ENCODE measurements at places on chromosomes 5 and 9. TPM values are rescaled to one million over a fixed set of nuclear protein-coding genes. Genes with fewer than 3 reads are reported as not detected.
A peak's percentile ranks its signal among the peaks of the same experiment; 100 is the strongest.

- peaks cover 17% of the 10 kb centered on the region for H3K4me1 ChIP-seq
- no peak for DNase-seq
- H3K4me3 ChIP-seq, result peak overlapping the region; percentile 98
Measured at GRCh38 chr9:69036799-69037198, 1.2 kb downstream of the FXN start.

The PCDHA9 gene
- not detected for total RNA-seq

DNA sequence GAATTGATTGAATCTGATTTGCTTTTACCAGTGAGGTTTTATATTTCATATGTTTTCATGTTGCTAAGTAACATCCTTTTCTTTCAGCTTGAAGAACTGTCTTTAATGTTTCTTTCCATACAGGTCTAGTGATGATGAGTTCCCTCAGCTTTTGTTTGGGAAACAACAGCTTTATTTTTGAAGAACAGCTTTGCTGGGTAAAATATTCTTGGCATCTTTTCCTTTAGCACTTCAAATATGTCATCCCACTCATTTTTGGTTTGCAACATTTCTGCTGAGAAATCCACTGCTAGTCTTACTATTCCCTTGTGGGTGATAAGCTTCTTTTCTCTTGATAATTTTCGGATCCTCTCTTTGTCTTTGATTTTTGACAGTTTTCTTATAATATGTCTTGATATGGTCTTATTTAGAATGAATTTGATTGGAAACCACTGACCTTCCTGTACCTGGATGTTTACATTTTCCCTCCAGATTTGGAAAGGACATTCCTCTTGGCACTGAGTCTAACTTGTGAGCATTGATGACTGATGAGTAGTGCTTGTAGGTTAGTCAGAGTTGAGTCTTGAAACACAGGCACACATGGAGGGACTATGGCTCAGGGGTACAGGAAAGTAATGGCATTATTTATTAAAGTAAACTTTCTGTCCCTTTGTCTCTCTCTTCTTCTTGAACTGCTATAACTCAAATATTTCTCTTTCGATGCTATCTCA, 220.3 kb downstream of the SPATA31D1 start:
- H3K27me3 ChIP-seq, result no peaks in the 10 kb centered on the region
- no peak for DNase-seq
- peaks cover 2% of the 10 kb centered on the region for H3K36me3 ChIP-seq
- no peaks in the 10 kb centered on the region for H3K4me1 ChIP-seq
- no peak overlapping the region for H3K27ac ChIP-seq

DNA sequence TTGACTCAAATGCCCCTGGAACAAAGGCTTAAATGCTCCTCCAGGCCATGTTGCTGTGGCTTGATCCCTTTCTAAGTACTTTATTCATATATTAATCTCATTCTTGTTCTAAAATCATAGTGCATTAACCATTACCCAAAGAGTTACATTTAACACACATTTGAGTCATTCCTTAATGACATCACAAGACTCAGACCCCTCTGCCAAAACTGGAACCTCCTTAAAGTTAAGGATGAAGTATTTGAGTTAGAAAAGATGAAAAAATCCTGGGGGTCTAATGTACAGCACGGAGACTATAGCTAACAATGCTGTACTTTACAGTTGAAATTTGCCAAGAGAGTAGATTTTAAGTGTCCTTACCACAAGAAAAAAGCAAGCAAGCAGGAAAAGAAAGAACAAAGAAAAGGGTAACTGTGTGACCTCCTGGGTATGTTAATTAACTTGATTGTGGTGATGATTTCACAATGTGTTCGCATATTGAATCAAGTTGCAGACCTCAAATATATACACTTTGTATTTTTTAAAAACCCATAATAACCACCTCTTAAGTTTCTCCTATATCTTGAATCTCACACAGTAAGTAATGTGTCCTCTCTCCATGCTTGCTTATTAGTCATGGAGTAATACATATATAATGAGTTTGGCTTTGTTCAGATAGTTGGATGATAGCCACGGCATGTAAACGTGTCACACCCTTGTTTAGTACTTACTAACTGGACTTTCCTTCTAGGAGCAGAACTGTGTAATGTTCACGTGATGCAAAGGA, 376.9 kb downstream of the SEMA5A start:
- no peaks in the 10 kb centered on the region for H3K36me3 ChIP-seq
- no peaks in the 10 kb centered on the region for H3K27me3 ChIP-seq
- no peak for DNase-seq
- no peak overlapping the region for H3K27ac ChIP-seq

DNA sequence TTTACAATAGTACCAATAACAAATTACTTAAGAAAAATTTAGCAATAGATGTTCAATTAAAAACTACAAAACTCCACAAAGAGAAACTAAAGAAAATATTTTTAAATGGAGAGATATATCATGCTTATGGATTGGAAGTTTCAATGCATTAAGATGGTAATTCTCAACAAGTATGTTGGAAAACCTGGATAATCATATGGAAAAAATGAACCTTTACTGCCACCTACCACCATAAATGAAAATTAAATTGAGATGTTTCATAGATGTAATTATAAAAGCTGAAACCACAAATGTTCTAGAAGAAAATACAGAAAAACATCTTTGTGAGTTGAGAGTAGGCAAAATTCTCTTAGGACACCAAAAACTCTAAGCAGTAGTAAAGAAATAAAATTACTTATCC, 121.7 kb downstream of the ANKRD18B start:
- peaks cover 34% of the 10 kb centered on the region for H3K27me3 ChIP-seq
- H3K36me3 ChIP-seq, result no peaks in the 10 kb centered on the region
- no peaks in the 10 kb centered on the region for H3K4me1 ChIP-seq
- no peak overlapping the region for H3K4me3 ChIP-seq

DNA sequence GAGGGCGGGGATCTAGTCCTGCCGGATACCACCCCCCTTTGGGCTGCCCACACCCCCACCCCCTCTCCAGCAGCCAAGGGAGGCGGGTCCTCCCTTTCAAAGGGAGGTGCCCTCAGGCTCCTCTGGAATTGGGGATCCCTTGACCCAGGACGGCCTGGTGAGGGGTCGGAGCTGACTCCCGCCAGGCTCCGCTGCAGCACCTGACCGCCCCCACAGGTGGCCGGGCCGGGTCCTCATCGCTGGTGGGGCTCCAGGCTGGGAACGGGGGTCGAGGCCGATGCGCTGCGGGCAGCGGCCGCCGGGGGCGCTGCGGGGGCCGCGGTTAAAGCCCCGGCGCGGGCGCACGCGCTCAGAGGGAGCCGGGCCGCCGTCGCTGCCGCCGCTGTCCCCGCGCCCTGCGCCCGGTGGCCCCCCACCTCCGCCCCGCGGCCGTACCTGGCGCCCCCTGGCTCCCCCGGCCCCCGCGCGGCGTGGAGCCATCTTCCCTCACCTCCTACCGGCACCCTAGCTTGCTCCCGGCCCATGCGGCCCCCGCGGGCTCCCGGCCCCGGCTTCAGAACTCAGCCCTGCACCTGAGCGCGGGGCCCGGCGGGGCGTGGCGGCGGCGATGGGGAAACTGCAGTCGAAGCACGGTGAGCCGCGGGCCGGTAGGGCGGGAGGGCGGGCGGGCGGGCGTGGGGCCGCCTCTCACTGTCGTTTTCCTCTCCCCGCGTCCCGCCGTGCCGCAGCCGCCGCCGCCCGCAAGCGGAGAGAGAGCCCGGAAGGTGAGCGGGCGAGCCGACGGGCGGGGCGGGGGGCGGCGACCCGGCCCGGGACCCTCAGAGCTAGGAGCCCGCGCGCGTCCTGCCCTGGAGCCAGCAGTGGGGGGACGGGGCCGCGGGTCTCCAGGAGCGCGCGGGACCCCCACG, at the start of gene NKD2:
Gene NKD2, plus strand, starts transcription at position 352 of the 908 bp plus-strand sequence. Its CDS starts 256 bp downstream, at position 608.
- peak; percentile 57 for DNase-seq
- H3K4me1 ChIP-seq, result peaks cover 30% of the 10 kb centered on the region
- peaks cover 53% of the 10 kb centered on the region for H3K27me3 ChIP-seq
- H3K27ac ChIP-seq, result no peak within 1 kb of the TSS

GRCh38 chr5:173334808-173335207, 6.6 kb upstream of the STC2 start:
- H3K4me3 ChIP-seq, result no peak overlapping the region
- DNase-seq, result no peak
- peaks cover 5% of the 10 kb centered on the region for H3K36me3 ChIP-seq
- peaks cover 54% of the 10 kb centered on the region for H3K27me3 ChIP-seq

DNA sequence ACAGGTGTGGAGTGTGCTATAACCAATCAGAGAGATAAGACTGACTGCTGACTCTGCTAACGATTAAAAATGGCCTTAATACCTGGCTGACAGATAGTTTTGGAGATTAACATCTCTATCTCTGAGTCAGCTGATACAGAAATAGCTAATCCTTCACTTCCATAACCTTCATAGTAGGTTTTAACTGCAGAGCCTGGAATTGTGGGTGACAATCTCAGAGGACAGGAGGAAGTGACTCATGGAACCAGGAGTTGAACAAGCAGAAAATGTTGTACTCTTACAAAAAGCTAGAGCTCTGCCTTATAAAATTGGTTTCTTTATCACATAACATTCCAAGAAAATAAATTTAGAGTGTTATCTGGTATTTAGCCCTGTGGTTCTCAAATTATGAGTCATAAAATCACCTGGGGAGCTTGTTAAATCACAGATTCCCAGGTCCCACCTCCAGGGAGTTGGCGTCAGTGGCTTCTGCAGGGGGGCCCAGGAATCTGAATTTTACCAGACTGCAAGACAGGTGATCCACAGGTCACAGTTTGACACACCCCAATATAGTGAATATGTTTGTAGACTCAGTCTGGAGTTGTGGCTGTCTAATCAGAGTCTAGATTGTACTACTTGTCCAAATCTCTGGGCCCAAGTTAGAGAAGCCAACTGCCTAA, 44.4 kb upstream of the AFAP1L1 start:
- no peaks in the 10 kb centered on the region for H3K36me3 ChIP-seq
- H3K27me3 ChIP-seq, result no peaks in the 10 kb centered on the region
- H3K4me1 ChIP-seq, result no peaks in the 10 kb centered on the region
- DNase-seq, result no peak
- H3K4me3 ChIP-seq, result no peak overlapping the region

DNA sequence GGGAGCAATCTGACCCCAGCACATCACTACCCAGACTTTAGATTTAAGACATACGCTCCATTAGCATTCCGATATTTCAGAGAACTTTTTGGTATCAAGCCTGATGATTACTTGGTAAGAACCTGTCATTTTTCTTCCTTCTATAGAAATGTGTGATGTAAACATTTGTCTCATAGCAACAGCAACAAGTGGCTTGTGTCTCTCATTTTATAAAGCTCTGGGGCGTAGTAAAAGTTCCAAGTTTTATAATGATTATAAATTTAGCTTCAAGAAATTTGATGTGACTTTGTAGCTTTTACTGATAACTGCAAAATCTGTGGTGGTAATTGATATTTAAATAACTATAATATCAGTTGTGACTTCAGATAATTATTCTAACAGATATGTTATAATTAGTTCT, 137.2 kb downstream of the PRKACG start:
- H3K4me1 ChIP-seq, result no peaks in the 10 kb centered on the region
- no peak overlapping the region for H3K27ac ChIP-seq

- DNase-seq, result no peak
- H3K4me3 ChIP-seq, result no peak overlapping the region
- H3K27ac ChIP-seq, result no peak overlapping the region
- H3K27me3 ChIP-seq, result peaks cover 27% of the 10 kb centered on the region
- H3K4me1 ChIP-seq, result peaks cover 9% of the 10 kb centered on the region
Measured at GRCh38 chr5:76813982-76814562, 4.8 kb upstream of the F2RL1 start.

- H3K4me3 ChIP-seq, result no peak overlapping the region
- H3K27ac ChIP-seq, result no peak overlapping the region
- H3K27me3 ChIP-seq, result no peaks in the 10 kb centered on the region
Measured at GRCh38 chr9:3646226-3646625, 120.4 kb upstream of the RFX3 start.

DNA sequence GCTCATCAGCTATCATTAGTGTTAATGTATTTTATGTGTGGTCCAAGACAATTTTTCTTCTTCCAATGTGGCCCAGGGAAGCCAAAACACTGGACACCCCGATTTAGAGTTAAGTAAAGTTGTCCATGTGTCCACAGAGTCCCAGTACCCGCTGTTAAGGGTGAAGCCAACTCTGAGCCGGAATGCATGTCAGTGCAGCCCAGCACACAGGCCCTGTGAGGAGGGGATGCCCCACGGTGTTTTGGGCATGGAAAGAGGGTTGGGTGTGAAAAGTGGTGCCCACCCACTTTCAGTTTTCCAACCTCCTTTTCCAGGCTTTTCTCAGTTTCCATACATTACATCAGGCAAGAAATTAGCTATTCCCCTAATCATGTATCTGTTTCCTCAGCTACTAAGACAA, 24.4 kb downstream of the SHC3 start:
- H3K27ac ChIP-seq, result no peak overlapping the region
- H3K4me3 ChIP-seq, result peak overlapping the region; percentile 68
- DNase-seq, result no peak
- peaks cover 24% of the 10 kb centered on the region for H3K4me1 ChIP-seq

Measured in activated T-cell treated with anti-CD3 and anti-CD28 coated beads, Interleukin-2, amount 50 U/mL, for 72 hours (primary cell).